Activated CD8-positive, alpha-beta memory T cell treated with anti-CD3 and anti-CD28 coated beads for 4 hours (primary cell): ENCODE measurements at places on chromosomes 16 and 17.

DNA sequence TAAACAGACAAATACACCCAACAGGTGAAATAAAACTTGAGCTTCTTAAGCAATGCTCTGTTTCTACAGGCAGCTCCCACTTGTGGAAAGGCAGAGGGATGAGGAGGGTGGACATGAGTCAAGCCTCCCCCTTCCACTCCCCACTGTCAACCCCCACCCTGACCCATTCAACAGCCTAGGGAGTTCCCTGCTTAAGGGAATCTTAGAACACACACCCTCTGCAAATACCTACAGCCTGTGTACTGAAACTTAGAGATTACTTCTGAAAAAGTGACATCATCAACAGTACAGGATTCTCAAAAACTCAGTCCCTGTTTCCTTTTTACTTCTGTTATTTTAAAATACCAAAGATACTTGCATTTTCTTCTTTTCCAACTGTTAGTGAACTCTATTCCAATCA, 345.4 kb downstream of the SOX9 start:
- DNase-seq, result no peak

GRCh38 chr17:8875436-8875835, 8.0 kb upstream of the PIK3R6 start:
- DNase-seq, result no peak

- no peak for DNase-seq
Observed at GRCh38 chr16:87664792-87665191, 62.5 kb downstream of the JPH3 start.

GRCh38 chr16:55333684-55334083, 9.7 kb downstream of the IRX6 start:
- no peak for DNase-seq

DNA sequence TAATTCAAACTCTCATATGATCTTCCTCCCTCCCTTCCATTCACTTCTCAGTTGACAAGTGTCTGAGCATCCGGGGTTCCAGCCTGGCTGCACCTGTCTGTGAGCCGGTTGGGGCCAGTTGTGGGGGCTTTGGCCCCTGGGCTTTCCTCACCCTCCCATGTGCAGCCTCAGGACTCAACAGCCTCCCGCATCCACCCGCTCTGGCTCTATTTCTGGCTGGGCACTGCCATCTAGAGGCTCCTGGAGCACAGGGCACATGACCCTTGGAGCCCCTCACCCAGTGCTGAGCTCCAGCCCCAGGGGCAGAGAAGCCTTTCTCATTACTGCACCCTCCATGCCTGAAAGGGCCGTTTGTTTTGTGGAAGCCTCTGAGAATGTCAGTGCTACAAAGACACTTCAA, 43.3 kb downstream of the HAPSTR1 start:
- DNase-seq, result peak; percentile 43

DNA sequence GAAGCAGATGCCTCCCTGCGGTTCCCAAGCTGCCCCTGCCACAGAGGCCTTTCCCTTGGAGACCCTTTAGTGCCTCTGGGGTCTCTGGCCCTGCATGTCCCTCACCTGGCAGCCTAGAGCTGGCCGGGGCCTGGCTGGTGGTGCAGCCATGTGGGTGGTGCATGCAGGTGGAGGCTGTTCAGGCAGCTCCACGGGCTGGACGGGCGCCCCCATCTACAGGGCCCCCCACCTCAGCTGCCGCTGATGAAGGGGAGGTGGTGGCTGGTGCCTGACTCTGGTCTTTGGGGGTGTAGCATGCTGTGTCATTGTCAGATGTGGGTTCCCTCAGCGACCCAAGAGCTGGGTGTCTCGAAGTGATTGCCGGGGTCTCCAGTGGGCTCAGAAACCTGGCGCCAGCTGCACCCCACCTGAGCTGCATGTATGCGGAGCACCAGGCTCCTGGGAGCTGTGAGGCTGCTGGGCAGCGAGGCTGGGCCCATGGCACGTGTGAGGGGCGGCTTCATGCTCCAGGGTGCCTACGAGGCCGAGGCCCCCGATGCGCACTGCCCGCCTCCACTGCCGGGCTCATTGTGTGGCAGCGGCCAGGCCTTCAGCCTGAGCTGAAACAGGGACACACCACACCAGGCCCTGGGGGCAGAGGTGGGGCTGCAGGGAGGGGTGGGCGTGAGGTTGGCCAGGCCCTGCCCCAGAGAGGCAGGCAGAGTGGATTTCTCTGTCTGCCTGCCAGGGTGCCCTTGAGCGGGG, 57.0 kb downstream of the BAIAP2 start:
- no peak for DNase-seq
